ENCODE measurements at places on chromosomes 1 and 21. TPM values are rescaled to one million over a fixed set of nuclear protein-coding genes. Genes with fewer than 3 reads are reported as not detected.

The OR2M3 gene
- total RNA-seq = not detected

The KMO gene
- total RNA-seq = not detected

The SMIM1 gene
- total RNA-seq = 0.94 TPM

The TAS1R3 gene
- total RNA-seq = 1.3 TPM

The INKA2 gene
- total RNA-seq = 2.0 TPM

The PCAT6 gene
- 0.61 TPM for total RNA-seq

The ESPN gene
- total RNA-seq = 1.7 TPM

The C1QB gene
- total RNA-seq = 0.50 TPM

The ADORA3 gene
- 0.20 TPM for total RNA-seq

The CELA3B gene
- not detected for total RNA-seq

The LRRN2 gene
- not detected for total RNA-seq

The DENND2D gene
- 299 TPM for total RNA-seq

GRCh38 chr1:229803626-229804217, 177.7 kb downstream of the URB2 start:
- no peaks in the 10 kb centered on the region for H3K36me3 ChIP-seq
- no peaks in the 10 kb centered on the region for H3K4me1 ChIP-seq
- H3K4me3 ChIP-seq = no peak overlapping the region
- no peaks in the 10 kb centered on the region for H3K27me3 ChIP-seq
- DNase-seq = no peak

DNA sequence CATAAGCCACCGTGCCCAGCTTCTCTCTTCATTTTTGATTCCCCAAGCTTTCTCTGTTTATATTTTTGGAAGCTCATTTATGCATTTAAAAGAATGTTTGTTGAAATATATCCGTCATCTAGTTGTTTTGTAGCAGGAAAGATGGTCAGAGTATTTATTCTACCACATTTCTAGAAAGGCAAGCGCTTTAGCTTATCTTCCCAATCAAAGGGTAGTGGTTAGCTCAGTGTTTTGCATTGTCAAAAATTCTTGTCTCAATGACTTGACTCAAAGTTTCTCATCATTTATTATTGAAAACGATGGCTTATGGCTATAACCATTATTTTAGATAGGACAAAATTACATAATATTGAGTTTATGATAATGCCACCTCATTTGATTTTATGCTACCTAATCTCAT, 116.1 kb upstream of the ZP4 start:
- no peaks in the 10 kb centered on the region for H3K4me1 ChIP-seq
- no peaks in the 10 kb centered on the region for H3K36me3 ChIP-seq
- H3K27ac ChIP-seq = no peak overlapping the region
- H3K4me3 ChIP-seq = no peak overlapping the region
- no peak for DNase-seq

- no peaks in the 10 kb centered on the region for H3K36me3 ChIP-seq
- peak overlapping the region; percentile 35 for H3K4me3 ChIP-seq
Measured at GRCh38 chr1:61157468-61157987, 75.2 kb downstream of the NFIA start.

- H3K27me3 ChIP-seq = peaks cover 56% of the 10 kb centered on the region
- H3K4me1 ChIP-seq = peaks cover 9% of the 10 kb centered on the region
- H3K27ac ChIP-seq = no peak within 1 kb of the TSS
- H3K4me3 ChIP-seq = peak within 1 kb of the TSS; percentile 81
- peak; percentile 83 for DNase-seq
Measured at GRCh38 chr21:41167348-41168342, at the start of gene BACE2. BACE2 (plus strand) TSS chr21:41168160; CDS start chr21:41168264, 104 bp downstream.

DNA sequence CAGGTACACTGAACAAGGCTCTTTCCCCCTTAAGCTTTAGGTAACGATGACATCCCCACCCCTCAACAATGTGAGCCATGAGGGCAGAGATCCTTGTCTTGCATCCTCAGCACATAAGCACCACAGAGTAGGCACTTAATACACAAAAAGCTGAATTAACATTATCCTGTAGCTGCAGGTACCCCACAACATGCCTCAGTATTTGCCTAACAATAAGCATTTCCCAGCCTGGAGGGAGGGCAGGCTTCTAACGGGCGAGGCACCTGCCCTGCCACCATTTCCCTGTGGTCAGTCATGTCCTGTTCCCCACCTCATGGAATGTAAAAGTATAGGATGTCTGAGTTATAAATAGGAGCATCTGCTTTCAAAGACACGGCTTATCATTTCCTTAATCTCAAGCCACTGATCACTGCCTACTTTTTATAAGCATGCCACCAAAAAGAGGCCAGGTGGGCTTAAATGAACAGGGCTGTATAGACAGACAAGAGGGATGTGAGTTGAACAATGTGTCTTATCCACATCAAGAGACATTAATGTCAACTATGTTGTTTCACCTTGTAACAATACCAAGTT, 3.4 kb downstream of the CAPZB start:
- no peaks in the 10 kb centered on the region for H3K27me3 ChIP-seq
- H3K4me3 ChIP-seq = peak overlapping the region; percentile 71
- H3K4me1 ChIP-seq = peaks cover 74% of the 10 kb centered on the region
- peaks cover 15% of the 10 kb centered on the region for H3K36me3 ChIP-seq
- DNase-seq = no peak

DNA sequence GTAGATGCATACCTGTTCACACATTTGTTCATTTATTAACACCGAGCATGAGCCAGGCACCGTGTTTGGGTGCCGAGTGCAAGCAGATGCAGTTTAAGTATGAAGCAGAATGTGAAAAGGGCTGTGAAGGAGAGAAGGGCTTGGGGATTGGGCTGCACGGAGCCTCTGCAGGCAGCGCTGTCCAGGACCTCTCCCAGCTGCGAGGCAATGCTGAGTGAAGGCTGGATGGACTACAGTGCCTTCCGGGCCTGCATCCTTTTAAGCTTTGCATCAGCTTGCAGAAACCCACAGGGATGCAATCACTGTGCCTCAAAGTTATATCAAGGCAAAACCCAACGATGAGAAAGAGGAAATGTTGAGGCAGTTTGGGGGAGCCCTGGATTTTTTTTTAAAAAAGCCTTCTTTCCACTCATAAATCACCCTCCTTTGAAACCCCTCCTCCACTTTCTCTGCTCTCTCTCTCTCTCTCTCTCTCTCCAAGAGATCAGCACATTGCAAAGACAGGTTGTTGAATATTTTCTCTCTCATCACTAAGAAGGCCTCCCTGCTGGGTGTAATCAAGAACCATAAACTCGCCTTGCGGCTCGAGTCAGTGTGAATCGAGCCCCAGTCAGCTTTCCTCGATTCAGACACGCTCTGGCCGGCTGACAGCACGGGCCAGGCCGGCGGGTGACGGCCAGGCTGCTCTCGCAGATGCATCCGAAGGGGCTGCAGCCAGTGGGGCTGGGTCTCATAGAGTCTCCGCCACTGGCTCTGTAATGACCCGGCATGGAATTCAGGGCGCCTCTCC, 89.2 kb upstream of the POU3F1 start:
- no peak overlapping the region for H3K4me3 ChIP-seq
- H3K36me3 ChIP-seq = no peaks in the 10 kb centered on the region
- no peak for DNase-seq
- H3K4me1 ChIP-seq = no peaks in the 10 kb centered on the region
- no peak overlapping the region for H3K27ac ChIP-seq
- peaks cover 86% of the 10 kb centered on the region for H3K27me3 ChIP-seq

DNA sequence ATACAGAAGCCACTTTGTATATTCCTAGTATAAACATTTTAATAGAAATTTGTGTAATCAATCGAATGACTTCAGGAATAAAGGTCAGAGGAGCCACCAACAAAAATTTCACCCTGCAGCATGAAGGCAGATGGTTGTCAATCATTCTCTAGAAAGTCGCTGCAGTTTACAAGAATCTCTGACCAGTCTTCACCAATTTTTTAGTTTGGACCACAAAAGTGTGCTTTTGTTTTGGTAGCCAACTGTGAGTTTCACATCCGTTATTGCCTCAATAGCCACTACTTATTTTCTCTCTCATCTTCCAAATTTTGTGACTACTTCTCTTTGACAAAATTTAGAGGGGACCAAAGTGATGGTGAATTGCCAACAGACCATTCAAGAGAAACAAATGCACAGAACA, 1155.6 kb downstream of the AMY1C start:
- H3K36me3 ChIP-seq = no peaks in the 10 kb centered on the region
- H3K4me3 ChIP-seq = no peak overlapping the region
- H3K4me1 ChIP-seq = no peaks in the 10 kb centered on the region

DNA sequence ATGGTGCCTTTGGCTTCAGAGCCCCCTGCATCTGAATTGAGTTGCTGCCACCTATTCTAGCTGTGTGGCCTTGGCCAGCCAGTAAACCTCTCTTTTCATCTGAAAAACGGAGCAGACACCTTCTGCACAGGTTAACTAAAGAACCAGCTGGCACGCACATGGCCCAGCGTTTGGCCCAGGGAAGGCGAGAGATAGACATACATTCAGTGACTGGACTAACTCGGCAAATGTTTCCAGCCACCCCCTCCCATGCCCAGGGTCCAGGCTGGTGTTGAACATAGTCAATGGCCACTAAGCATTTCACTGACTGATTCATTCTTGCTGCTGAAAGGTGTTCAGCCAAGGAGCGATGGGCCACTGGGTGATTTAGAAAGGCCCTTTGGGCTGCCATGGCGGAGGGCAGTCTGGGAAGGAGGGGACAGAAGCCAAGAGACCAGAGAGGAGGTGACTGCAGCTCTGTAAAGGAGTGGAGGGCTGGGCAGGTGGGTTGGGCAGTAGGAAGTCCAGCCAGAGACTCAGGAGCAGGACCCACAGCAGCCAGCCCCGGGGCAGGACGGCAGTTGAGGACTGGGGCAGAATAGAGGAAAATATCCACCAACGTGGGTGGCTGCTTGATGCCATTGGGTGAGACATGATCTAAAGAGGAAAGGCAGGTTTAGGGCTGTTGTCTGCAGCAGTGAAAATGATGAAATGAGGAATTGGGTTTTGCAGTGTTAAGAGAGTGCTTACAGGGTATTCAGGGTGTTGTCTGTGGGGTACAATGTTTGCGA, 184.3 kb downstream of the HIVEP3 start:
- no peak overlapping the region for H3K4me3 ChIP-seq
- no peaks in the 10 kb centered on the region for H3K36me3 ChIP-seq
- no peak for DNase-seq
- H3K27me3 ChIP-seq = peaks cover 4% of the 10 kb centered on the region

- H3K4me3 ChIP-seq = peak overlapping the region; percentile 81
- H3K27ac ChIP-seq = peak overlapping the region; percentile 58
- peaks cover 10% of the 10 kb centered on the region for H3K27me3 ChIP-seq
- peak; percentile 70 for DNase-seq
- no peaks in the 10 kb centered on the region for H3K36me3 ChIP-seq
Measured at GRCh38 chr1:52142220-52143183, 613 bp downstream of the ZFYVE9 start.

- H3K4me3 ChIP-seq = no peak overlapping the region
- H3K27me3 ChIP-seq = no peaks in the 10 kb centered on the region
- H3K4me1 ChIP-seq = peaks cover 32% of the 10 kb centered on the region
- DNase-seq = no peak
- peaks cover 25% of the 10 kb centered on the region for H3K36me3 ChIP-seq
Measured at GRCh38 chr21:14457762-14458161, 74.8 kb upstream of the HSPA13 start.

- no peaks in the 10 kb centered on the region for H3K27me3 ChIP-seq
- H3K27ac ChIP-seq = no peak overlapping the region
Measured at GRCh38 chr21:32795802-32796559, 24.4 kb upstream of the PAXBP1 start.

GRCh38 chr1:180982422-180982821, 40.2 kb downstream of the STX6 start:
- peaks cover 25% of the 10 kb centered on the region for H3K4me1 ChIP-seq
- peak overlapping the region; percentile 30 for H3K4me3 ChIP-seq
- DNase-seq = no peak

GRCh38 chr1:244857761-244858160, 6.6 kb downstream of the HNRNPU start:
- H3K4me1 ChIP-seq = peaks cover 71% of the 10 kb centered on the region
- no peak for DNase-seq
- H3K27me3 ChIP-seq = no peaks in the 10 kb centered on the region
- peak overlapping the region; percentile 28 for H3K27ac ChIP-seq

- peaks cover 13% of the 10 kb centered on the region for H3K4me1 ChIP-seq
- H3K4me3 ChIP-seq = no peak overlapping the region
- no peak for DNase-seq
- peaks cover 13% of the 10 kb centered on the region for H3K27me3 ChIP-seq
Measured at GRCh38 chr1:109239409-109240068, 9.8 kb upstream of the CELSR2 start.

DNA sequence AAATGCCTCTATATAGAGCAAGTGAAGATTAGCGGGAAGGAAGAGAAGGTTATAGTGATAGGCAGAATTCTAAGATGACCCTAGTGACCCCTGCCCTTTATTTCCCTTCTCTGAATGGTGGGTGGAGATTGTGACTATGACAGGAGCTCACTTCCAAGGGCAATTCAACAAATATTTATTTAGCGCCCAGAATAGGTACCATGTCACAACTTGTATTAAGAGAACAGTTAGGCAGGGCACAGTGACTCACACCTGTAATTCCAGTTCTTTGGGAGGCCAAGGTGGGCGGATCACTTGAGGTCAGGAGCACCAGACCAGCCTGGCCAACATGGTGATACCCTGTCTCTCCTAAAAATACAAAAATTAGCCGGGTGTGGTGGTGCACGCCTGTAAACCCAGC, 236.0 kb upstream of the POGK start:
- H3K4me1 ChIP-seq = no peaks in the 10 kb centered on the region
- H3K4me3 ChIP-seq = no peak overlapping the region
- no peak for DNase-seq
- H3K27ac ChIP-seq = no peak overlapping the region
- H3K27me3 ChIP-seq = peaks cover 2% of the 10 kb centered on the region
- H3K36me3 ChIP-seq = no peaks in the 10 kb centered on the region

DNA sequence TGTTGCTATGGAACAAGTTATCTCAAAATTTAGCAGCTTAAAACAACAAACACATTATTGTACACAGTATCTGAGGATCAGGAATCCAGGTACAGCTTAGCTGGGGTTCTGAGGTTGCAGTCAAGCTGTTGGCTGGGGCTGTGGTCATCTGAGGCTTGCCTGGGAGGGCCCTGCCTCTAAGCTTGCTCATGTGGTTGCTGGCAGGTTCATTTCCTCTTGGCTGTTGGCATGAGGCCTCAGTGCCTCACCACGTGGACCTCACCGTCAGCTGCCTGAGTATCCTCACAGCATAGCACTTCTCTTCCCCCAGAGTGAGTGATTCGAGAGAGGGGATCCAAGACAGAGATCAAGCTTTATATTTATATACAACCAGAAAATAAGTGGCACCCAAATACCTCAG, 18.6 kb downstream of the NTPCR start:
- H3K27me3 ChIP-seq = no peaks in the 10 kb centered on the region
- peak overlapping the region; percentile 61 for H3K27ac ChIP-seq
- peaks cover 23% of the 10 kb centered on the region for H3K4me1 ChIP-seq

- H3K27ac ChIP-seq = no peak overlapping the region
- no peaks in the 10 kb centered on the region for H3K36me3 ChIP-seq
Measured at GRCh38 chr1:153231785-153232184, 14.4 kb downstream of the PRR9 start.
